ENCODE measurements at places on chromosomes 3 and 15.

- DNase-seq = no peak
- no peaks in the 10 kb centered on the region for H3K27me3 ChIP-seq
- H3K4me1 ChIP-seq = peaks cover 13% of the 10 kb centered on the region
- no peaks in the 10 kb centered on the region for H3K36me3 ChIP-seq
Measured at GRCh38 chr3:106617276-106617675, 748.5 kb upstream of the CBLB start.

DNA sequence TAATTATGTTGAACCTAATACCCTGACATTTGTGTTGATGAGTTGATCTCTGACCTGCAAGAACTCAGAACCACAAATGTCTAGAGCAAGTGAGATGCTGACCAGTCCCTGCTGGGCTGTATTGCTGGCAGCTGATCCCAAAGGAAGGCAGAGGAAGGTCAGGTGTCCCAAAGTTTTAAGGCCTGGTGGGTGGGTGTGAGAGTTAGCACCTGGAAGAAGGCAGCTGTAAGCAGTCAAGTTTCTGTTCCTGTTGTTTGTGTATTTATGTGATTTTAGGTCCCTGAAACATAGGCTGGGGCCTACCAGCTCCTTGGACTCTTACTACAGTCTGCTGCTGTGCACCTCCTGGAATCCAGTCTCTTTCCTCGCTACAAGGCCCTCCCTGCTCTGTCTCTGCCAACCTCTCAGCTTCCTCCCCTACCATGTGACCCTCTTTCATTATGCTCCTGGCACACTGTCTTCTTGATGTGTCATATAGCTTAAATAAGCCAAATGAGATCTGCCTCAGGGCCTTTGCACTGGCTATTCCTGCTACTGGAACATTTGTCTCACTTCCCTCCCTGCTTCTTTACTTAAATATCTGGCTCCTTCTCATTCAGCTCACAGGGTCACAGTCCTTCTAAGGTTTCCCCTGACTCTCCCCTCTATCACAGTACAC is 31.0 kb upstream of the ATOSA start:
- no peaks in the 10 kb centered on the region for H3K27me3 ChIP-seq
- H3K4me3 ChIP-seq = no peak overlapping the region
- no peak for DNase-seq

- no peak overlapping the region for H3K4me3 ChIP-seq
- H3K36me3 ChIP-seq = peaks cover 9% of the 10 kb centered on the region
- no peaks in the 10 kb centered on the region for H3K27me3 ChIP-seq
- no peak overlapping the region for H3K27ac ChIP-seq
Measured at GRCh38 chr15:62734706-62735105, 307.8 kb upstream of the TPM1 start.

DNA sequence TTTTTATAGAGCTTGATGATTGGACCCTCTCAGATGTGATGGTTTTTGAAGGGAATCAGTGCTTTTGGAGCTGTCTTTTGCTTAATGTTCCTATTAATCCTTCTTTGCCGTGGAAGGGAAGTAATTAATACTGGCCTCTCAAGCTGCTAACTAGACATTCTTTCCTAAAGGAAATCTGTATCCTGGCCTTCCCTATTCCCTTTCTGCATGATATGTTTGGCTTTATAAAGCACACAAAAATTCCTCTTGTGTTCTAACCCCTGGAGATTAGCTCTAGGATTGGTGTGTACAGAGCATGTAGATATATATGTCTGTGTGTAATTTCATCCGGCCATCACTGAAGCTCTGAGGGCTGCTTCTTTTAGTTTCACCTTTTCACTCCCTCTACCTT is 6.9 kb downstream of the ATXN7 start:
- H3K4me3 ChIP-seq = no peak overlapping the region
- no peak overlapping the region for H3K27ac ChIP-seq
- H3K36me3 ChIP-seq = peaks cover 8% of the 10 kb centered on the region
- H3K4me1 ChIP-seq = peaks cover 10% of the 10 kb centered on the region
- H3K27me3 ChIP-seq = no peaks in the 10 kb centered on the region

DNA sequence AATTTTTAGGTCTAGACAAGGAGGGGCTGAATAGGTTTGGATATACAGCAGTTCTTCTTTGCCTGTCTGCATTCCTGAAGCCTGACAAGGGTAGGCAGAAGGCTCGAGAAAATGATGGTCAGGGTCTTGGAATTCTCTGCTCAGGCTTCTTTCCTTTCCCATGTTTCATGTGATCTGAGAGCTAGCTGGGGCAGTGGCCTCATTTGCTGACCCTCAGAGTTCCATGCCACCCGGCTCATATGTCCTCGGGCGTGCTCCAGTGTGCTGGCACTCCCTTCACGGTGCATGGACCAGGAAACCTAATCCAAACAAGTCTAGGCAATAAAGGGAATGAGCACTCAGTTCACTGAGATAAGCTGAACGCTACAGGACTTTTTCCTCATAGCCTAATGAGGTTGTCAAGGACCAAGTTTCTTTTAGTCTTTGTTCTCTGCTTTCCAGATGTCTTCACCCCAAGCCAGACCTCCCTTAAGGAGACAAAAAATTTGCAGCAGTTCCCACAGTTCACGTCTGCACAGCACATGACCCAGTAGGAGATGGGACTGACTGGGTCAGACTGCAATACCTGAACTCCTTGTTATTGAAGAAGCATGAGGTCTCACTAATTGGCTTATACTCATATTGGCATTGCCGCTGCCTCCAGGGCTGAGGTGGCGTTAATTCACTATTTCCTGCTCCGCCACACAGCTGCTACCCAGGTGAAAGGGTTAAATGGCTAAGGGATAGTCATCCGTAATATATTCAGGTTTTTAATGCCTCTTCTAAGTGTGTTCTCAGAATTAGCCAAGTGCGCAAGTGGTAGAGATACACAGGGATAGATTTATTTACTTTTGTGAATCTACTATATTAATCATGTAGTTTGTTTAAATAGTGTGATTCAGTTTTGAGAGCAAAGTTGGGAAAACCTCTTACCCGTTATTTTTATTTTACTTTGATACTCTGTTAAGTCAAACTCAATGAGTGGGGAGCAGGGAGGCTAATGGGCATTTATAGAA is 15.3 kb upstream of the RTP4 start:
- H3K4me3 ChIP-seq = no peak overlapping the region
- no peaks in the 10 kb centered on the region for H3K4me1 ChIP-seq
- no peak overlapping the region for H3K27ac ChIP-seq
- DNase-seq = no peak
- H3K27me3 ChIP-seq = peaks cover 3% of the 10 kb centered on the region

- peaks cover 93% of the 10 kb centered on the region for H3K36me3 ChIP-seq
- no peaks in the 10 kb centered on the region for H3K4me1 ChIP-seq
- no peaks in the 10 kb centered on the region for H3K27me3 ChIP-seq
- no peak overlapping the region for H3K27ac ChIP-seq
- no peak for DNase-seq
- no peak overlapping the region for H3K4me3 ChIP-seq
Measured at GRCh38 chr15:90481023-90481422, 48.7 kb upstream of the CRTC3 start.
